AG09309 (cell line): ENCODE measurements at places on chromosomes 3 and 15.

- DNase-seq, result no peak
Observed at GRCh38 chr3:126200534-126200933, 20.1 kb upstream of the ALDH1L1 start.

DNA sequence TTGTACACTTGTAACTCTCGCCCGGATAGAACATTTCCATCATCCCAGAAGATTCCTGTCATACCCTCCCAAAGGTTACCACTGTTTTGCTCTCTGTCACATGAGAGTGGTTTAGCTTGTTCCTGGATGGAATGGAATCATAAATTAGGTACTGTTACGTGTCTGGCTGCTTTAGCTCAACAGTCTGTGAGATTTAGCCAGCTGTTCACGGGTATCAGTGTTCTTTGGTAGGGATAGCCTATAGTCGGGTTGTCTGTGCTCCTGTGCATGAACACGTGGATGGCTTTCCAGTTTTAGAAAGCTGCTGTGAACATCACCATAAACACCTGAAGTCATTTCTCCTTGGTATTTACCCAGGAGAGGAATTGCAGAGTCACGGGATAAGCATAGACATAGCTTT is 58.2 kb upstream of the NR2C2 start:
- no peak for DNase-seq

GRCh38 chr3:10173095-10173925 is 8.6 kb downstream of the IRAK2 start:
- no peak for DNase-seq

DNA sequence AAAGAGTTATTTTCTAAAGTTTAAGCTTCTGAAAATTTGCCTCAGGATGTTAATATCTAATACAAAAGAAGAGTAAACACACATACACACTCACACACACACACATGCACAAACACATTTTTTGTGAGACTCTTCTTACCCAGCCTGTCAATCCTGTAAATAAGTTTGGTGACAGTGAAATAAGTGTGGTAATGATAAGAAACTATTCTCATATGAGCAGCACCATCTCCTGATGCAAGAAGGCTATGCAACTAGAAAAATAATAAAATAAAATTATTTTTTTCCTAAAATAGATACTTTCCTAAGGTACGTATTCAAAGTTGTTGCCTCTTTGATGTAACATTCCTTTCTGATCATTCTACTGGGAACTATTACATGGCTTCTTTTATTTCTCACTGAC is 155.1 kb downstream of the MECOM start:
- no peak for DNase-seq

- DNase-seq, result no peak
Observed at GRCh38 chr3:126446301-126446700, 29.4 kb downstream of the ZXDC start.

GRCh38 chr3:136994772-136995516 is 37.2 kb downstream of the IL20RB start:
- DNase-seq, result peak; percentile 96

- DNase-seq, result no peak
Observed at GRCh38 chr15:25686780-25687179, 176.3 kb downstream of the ATP10A start.

DNA sequence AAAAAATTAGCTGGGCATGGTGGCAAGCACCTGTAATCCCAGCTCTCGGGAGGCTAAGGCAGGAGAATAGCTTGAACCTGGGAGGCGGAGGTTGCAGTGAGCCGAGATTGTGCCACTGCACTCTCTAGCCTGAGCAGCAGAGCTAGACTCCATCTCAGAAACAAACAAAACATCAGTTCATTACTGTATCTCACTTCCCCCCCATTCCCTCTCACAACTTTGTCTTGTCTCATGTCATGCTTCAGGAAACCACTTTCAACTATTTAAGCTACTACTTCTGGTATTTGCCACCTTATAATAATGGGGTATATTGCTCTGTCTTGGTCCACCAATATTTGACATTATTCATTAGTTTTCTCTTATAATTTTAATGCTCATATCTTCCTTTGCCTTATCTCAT is 26.2 kb downstream of the PIK3CA start:
- DNase-seq, result no peak

DNA sequence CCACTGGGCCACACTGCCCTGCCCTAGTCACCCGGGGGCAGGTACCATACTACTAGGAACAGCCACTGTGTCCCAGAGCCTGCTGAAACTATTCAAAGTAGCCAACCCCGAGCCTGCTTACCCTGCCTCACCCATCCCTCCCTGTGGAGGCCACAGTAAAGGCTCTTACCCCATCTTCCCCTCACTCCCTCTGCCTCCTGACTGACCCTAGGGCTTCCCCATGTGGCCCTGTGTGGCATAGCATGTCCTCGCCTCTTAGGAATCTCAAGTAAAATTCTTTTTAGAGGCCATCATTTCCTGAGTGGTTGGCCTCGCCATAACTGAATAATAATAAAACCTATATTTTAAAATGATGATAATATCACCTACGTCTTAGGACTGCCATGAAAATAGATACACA is 112.2 kb upstream of the SLC6A11 start:
- DNase-seq, result no peak

- no peak for DNase-seq
Observed at GRCh38 chr15:77067691-77068367, 3.1 kb downstream of the TSPAN3 start.

DNA sequence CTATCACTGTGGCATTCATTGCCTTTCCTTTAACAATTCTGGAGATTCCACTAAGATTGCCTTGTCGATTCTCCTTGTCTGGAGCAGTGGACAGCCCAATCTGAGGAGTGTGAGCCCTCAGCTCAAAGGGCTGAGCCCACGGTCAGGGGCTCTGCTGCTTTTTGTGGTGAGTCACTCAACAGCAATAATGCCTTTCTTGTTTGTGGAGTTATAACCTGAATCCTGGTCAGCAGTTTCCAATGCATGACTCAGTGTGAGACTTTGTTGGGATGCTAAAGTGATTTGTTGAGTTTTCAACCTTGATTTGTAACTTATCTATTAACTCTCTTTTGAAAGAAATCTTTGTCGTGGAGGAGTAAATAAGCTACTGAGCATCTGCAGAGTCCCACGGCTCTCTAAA is 183.5 kb downstream of the TJP1 start:
- DNase-seq, result no peak

DNA sequence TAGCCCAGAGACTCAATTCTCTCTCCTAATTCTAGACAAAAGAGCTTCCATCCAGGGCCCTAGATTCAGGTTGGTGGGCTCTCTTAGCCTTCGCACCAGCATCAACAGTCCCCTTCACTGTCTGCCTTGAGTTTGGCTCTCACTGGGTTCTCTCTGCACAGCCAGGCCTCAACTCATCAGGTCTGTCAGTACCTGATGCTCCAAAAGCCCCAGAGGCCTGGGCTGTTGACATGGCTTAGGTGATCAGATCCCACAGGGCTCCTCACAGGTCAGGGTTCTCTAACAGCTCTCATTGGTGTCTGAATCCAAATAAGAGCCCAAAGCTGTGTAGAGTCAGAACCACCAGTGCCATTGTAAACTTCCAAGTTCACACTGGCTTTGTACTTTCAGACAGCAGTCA is 206.6 kb upstream of the PPP2R3A start:
- no peak for DNase-seq

DNA sequence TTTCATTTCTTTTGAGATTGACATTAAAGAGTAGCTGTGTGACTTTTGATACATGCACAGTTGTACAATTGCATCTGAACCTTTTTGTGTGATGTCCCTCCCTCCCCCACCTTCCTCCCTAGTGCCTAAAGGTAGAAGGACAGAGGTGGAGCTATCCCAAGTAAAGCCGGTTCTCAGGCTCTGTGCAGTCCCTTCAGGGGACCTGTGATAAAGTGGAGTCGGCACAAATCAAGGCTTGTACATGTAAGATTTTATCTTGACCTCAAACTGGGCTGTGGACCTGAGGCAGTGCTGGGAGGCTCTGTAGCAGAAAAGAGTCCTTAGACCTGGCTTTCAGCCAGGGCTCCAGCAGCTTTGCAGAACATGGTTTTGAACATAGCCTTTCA is 55.5 kb upstream of the CMTM7 start:
- no peak for DNase-seq

DNA sequence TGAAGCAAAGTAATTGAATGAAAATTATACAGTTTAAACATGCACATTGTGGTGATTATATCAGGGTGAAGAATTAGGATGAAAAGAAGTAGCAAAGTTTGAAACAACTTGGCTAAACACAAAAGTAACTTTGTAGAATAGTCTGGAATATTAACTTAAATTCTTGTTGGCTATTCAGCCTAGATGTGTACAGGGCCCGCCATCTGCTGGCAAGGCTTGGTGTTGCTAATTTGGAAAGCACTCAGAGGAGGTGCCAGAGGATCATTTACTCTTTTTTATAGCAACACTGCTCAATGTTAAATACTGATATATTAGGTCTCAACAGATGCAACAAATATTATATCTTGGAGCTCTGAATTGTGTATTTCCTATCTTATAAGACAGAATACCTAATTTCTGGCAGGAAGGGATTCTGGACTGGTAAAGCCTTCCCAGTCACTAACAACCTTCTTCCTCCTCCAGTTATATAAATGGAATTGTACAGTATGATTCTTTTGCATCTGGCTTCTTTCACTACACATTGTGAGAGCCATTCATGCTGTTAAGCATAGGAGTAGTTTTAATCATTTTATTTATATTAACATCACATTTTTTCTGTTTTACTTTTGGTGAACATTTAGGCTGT is 36.1 kb downstream of the TTC23 start:
- peak; percentile 24 for DNase-seq

GRCh38 chr3:164679245-164679644 is 399.1 kb downstream of the SI start:
- DNase-seq, result no peak

DNA sequence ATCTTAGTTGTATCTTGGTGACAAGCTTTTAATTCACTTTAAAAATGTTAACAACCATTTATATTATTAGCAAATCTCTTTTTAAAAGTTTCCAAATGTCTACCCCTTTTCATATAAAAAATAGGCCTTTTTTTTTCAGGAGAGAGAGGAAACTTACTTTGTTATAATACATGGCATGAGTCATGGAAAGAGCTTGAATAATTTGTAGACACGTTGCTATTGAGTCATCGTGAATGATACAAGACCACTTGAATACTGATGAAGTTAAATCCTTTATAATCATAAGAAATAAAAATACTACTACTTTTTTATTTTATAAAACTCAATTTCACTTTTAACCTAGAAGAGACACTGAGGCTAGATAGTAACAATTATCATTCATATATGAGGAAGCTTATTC is 70.3 kb upstream of the BBX start:
- no peak for DNase-seq

DNA sequence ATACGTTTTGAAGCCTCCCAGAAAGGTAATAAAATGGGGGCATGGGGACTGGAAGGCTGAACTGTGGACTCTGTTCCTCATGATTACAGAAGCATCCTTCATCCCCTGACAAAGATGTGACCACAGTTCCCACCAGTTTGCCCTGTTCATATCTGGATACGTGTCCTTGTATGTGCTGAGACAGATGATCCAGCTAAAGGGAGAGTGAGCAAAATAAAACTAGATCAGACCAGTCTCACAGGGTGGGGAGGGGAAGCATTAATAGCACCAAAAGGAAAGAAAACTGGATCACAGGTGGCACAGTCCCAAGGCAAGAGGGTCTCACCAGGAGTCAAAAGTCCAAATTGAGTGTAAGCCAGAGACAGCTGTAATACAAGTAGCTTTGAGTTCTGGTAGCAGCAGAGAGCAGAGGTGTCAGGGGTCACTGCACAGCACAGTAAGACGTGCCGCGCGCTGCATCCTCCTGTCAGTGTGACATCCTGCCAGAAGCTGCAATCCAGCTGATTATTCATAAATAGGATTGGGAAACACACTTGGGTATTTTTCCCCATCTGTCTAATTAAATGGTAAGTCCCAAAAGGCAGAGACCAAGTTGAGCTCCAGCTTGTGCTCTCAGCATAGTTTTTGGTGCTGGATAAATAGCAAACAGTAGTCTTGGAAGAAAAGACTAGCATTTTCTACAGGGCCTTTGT is 560.0 kb upstream of the CFAP20DC start:
- no peak for DNase-seq

GRCh38 chr3:160885791-160886286 is 129.8 kb downstream of the PPM1L start:
- no peak for DNase-seq

DNA sequence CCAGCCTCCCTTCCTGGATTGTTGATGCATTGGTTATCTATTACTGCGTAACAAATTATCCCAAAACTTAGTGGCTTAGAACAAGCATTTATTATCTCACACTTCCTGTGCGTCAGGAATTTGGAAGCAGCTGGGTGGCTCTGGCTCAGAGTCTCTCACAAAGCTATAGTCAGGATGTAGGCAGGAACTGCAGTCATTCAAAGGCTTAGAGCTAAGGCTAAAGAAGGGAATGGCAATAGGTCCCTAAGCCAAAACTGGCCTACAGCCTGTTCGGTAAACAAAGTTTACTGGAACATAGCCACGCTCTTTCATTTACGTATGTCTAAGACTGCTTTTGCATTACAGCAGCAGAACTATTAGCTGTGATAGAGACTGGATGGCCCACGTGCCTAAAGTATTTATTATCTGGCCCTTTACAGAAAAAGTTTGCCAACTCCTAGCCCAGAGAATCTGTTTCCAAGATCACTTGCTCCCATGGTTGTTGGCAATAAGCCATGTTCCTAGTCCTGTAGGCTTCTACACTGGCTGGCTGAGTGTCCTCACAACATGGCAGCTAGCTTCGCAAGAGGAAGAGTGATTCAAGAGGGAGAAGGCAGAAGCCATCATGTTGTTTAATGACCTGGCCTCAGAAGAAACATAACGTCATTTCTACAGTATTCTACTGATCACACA is 132.4 kb downstream of the SNRK start:
- no peak for DNase-seq

GRCh38 chr3:126896968-126897367 is 85.9 kb upstream of the PLXNA1 start:
- DNase-seq, result no peak

DNA sequence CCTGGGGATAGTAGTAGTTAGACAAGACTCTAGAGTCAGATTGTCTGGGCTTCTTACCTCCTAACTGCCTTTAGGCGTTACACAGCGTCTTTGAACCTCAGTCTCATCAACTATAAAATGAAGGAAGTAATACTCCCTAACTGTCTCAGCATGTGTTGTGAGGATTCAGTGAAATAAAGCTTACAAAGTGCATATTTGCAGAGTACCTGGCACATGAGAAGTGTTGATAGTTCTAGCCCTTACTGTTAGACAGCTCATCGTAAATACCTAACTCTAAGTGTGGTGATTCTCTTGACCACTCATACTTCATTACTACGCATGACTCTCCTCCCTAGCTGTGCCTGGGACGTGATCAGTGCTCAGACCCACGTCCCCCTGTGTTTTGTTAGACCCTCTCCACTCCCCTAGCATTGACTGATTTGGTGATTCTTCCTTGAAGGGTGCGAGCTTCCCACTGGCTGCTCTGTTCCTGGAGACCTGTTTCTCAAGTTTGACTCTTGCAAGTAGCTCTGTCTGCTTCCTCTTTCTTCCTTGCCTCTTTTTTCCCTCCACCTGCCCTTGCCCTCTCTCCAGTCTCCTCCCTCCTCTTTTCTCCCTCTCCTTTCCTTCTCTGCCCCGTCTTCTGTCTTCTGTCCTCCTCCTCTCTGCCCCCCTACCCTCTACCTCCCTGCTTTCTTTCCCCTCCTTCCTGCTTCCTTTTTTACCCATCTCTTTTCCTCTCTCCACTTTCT is 124.2 kb downstream of the SLC25A26 start:
- DNase-seq, result no peak

GRCh38 chr3:130748467-130748861 is 1.8 kb upstream of the PIK3R4 start:
- DNase-seq, result no peak
